NB4 (cell line): ENCODE measurements at places on chromosomes 7 and 10.
A peak's percentile ranks its signal among the peaks of the same experiment; 100 is the strongest.

GRCh38 chr7:49790209-49790608 lies 16.8 kb downstream of the VWC2 start:
- no peak for DNase-seq

GRCh38 chr7:107726356-107727130 lies 17.4 kb upstream of the CBLL1 start:
- DNase-seq, result no peak

- DNase-seq, result no peak
These were observed 22.7 kb downstream of the EXOC4 start for GRCh38 chr7:133275446-133276095.

DNA sequence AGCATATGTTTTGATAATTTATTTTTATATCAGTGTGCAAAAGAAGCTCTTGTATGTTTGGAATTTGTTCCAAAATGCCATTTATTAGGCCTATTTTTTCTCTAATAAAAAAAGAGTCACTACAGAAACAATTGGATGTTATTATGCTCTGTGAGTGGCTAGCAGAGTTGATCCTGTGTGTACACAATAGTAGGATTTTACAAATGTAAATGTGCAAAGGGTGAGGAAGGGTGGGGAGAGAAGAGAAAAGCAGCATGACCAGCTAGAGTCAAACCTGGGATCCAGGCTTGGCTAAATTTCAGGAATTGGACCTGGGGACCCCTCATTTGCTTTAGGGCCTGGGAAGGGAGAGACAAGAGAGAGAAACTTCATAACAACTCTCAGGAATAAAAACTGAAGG lies 32.5 kb downstream of the SEMA3A start:
- DNase-seq, result no peak

GRCh38 chr7:145434811-145435210 lies 599.0 kb upstream of the TPK1 start:
- DNase-seq, result no peak

GRCh38 chr10:127849224-127849623 lies 43.5 kb downstream of the CLRN3 start:
- DNase-seq, result no peak

- DNase-seq, result no peak
These were observed 193.2 kb downstream of the ELFN1 start for GRCh38 chr7:1863091-1863900.

DNA sequence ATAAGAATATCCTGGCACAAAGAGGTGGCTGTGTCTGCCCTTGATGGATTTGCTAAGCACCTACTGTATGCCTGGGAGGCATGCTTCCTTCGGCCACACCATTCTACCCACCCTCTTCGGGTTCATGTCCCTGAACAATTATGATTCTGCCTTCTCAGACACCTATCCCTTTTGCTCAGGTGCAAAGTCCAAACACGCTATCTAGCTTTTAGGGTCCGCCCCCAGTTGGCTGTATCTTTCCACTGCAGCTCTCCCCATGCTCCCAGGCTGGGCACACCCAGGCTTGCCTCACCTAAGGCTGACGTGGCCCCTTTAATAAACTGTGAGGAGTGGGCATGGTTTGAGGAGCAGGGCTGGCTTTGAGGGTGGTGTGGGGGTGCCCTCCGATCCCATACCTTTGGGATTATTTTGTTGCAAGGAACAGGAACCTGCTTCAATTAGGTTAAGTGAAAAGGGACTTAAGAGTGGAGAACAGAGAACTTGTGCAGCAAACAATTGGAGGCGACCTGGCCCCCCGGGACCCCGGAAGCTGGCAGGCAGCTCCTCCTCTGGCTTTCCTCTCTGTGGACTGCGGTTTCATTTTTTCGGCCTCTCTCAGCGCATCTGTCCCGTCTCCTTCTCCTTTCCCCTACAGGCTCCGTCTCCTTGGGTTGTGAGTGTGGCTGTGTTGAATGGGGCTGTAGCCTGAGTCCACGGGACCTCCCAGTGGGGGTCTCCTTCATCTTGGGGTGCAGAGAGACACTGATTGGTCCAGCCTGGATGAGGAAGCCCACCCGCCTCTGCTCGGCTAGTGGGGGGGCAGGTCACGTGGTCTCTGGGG lies 3.8 kb downstream of the CLIP2 start:
- DNase-seq, result peak; percentile 94

- no peak for DNase-seq
These were observed 140.0 kb downstream of the PTPRN2 start for GRCh38 chr7:158447506-158448171.

- no peak for DNase-seq
These were observed 105.9 kb downstream of the GPR26 start for GRCh38 chr10:123771877-123772644.

- no peak for DNase-seq
These were observed at the start of gene VIPR2 for GRCh38 chr7:159144758-159145489. TSS of gene VIPR2 (minus strand) at chr7:159144867. CDS start at chr7:159144771, 96 bp downstream.

DNA sequence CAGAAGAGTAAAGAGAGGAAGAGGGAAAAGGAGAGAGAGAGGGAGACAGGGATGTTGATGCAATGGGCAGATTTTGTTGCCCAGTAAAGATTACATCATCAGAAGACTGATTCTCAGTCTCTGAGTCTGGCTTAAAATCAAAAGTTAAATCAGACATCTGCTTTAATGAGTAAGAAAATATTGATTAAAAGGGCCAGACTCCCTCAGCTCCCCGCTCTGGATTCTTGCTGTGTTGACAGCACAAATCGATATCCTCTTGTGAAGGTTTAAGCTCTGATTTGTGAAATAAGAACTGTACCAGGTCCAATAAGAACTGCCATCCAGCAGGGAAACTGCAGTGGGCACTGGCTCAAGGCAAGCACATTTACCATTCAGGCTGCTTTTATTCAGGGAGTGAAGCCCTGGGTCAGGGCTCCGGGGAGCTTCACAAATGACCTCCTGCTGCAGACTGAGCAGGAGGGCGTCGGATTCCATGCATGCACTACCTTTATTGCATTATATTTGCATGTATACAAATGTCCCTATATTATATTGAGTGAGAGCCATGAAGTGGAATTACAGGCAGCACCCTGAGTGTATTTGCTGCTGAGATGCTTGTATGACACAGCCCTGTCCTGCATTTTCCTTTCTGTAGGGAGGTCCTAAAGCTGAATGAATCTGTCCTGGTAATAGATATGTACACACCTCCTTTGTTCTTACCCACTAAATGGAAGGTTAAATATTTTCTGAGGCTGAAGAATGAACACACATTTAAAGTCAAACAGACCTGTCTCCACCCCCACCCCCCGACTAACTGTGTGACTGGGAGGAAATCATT lies 401.5 kb downstream of the REEP3 start:
- no peak for DNase-seq
